ENCODE measurements at places on chromosomes 3 and 15.

GRCh38 chr3:48748754-48749153, 31.7 kb upstream of the IP6K2 start:
- no peak for DNase-seq

- no peak for DNase-seq
Measured at GRCh38 chr15:58865425-58865880, 68.0 kb downstream of the SLTM start.

DNA sequence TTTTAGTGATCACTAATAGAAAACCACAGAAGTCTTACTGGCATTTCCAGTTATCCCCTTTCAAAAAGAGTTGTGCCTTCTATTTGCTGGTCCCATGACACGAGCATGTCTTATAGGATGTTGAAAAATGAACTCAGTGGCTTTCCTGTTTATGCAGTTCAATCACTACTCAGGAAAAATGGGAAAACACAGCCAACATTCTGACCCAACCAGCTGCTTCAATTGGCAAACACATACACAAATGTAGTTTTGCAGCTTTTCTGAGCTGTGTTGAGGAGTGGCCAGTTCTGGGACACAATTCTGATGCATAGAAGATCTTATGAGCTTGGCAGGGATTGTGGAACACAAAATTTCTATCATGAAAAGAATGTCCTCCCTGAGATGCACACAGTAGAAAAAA, 40.3 kb downstream of the FSTL1 start:
- DNase-seq: no peak

DNA sequence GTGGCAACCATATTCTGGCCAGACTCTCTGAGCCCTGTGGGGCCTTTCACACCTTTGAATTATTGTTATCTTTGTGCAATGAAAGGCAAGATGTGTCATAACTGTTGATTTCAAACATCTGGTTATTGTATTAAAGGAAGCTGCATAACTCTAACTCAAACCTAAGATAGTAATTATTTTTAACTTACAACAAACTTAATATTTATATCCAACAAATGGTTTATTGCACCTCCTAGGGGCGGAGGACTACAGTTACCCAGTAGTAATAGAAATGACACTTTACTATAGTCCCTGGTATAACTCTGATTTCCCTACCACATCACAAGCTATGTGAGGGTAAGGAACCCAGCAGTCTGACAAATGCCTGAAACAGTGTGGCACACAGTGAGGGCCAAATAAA, 363.9 kb upstream of the SUCLG2 start:
- no peak for DNase-seq

- DNase-seq: no peak
Measured at GRCh38 chr3:45071075-45071474, 45.0 kb downstream of the CLEC3B start.

Measured in stimulated activated CD4-positive, alpha-beta T cell treated with anti-CD3 and anti-CD28 coated beads, Interleukin-15, amount 100 ng/mL, for 48 hours (primary cell).